ENCODE measurements at places on chromosomes 13 and 19. TPM values are rescaled to one million over a fixed set of nuclear protein-coding genes. Genes with fewer than 3 reads are reported as not detected.

ZNF699 gene
- 15.1 TPM for total RNA-seq

ATP8B3 gene
- total RNA-seq, result 0.38 TPM

TIMM44 gene
- 43.4 TPM for total RNA-seq

NCLN gene
- total RNA-seq, result 76.9 TPM

PSG11 gene
- total RNA-seq, result under 0.01 TPM

DLL3 gene
- total RNA-seq, result under 0.01 TPM

ZNF577 gene
- total RNA-seq, result 7.7 TPM

USHBP1 gene
- under 0.01 TPM for total RNA-seq

ACP5 gene
- 3.1 TPM for total RNA-seq

RAB3D gene
- total RNA-seq, result 9.0 TPM

TDRD12 gene
- total RNA-seq, result under 0.01 TPM

HSPB6 gene
- total RNA-seq, result 36.4 TPM

CABP5 gene
- not detected for total RNA-seq

TEX29 gene
- not detected for total RNA-seq

KCNK6 gene
- total RNA-seq, result 11.3 TPM

DPF1 gene
- total RNA-seq, result 0.28 TPM

PLEKHJ1 gene
- 65.2 TPM for total RNA-seq

VASP gene
- total RNA-seq, result 112 TPM

ALKBH6 gene
- 20.5 TPM for total RNA-seq

HSD11B1L gene
- total RNA-seq, result 20.0 TPM

PLA2G4C gene
- total RNA-seq, result 15.8 TPM

NMRK2 gene
- total RNA-seq, result not detected

C19orf18 gene
- not detected for total RNA-seq

C5AR2 gene
- under 0.01 TPM for total RNA-seq

DZIP1 gene
- 33.8 TPM for total RNA-seq

ZNF550 gene
- total RNA-seq, result 6.9 TPM

SERTM1 gene
- total RNA-seq, result not detected

PTOV1 gene
- total RNA-seq, result 42.6 TPM

RGS9BP gene
- total RNA-seq, result 0.38 TPM

TMEM259 gene
- total RNA-seq, result 95.7 TPM

ZNF700 gene
- 11.0 TPM for total RNA-seq

DNAAF3 gene
- total RNA-seq, result 0.77 TPM

BRSK1 gene
- total RNA-seq, result 6.7 TPM

SMIM24 gene
- not detected for total RNA-seq

MUC16 gene
- total RNA-seq, result not detected

TMEM143 gene
- total RNA-seq, result 2.0 TPM

ZNF471 gene
- 4.8 TPM for total RNA-seq

INSL3 gene
- not detected for total RNA-seq

ANGPTL8 gene
- total RNA-seq, result not detected

RXFP2 gene
- total RNA-seq, result not detected

RASIP1 gene
- total RNA-seq, result 0.85 TPM

MRPL57 gene
- total RNA-seq, result 23.2 TPM

ZNF738 gene
- 7.0 TPM for total RNA-seq

WDR87 gene
- not detected for total RNA-seq

ZNF433 gene
- total RNA-seq, result 5.6 TPM

KLK3 gene
- total RNA-seq, result not detected

ZNF708 gene
- total RNA-seq, result 5.9 TPM

DACH1 gene
- total RNA-seq, result under 0.01 TPM

CACTIN gene
- total RNA-seq, result 33.5 TPM

SHISA7 gene
- total RNA-seq, result not detected

ADM5 gene
- total RNA-seq, result 0.77 TPM

DACT3 gene
- total RNA-seq, result 2.9 TPM

ENOX1 gene
- 10.1 TPM for total RNA-seq

Data from regular cardiac myocyte (primary cell).